ENCODE measurements at places on chromosomes 5 and 9.

- no peak for DNase-seq
These were observed 108.6 kb upstream of the CDKN2B start for GRCh38 chr9:22117511-22118384.

DNA sequence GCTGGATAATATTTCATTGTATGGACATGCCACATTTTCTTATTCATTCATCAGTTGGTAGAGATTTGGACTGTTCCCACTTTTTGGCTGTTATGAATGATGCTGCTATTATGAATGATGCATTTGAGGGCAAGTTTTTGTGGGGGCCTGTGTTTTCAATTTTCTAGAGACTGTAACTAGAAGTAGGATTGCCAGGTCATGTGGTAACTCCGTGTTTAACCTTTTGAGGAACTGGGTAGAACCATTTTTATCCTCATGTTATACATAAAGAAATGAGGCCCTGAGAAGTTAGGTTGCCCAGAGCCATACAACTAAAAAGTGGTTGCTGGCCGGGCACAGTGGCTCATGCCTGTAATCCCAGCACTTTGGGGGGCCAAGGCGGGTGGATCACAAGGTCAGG is 22.4 kb upstream of the STRBP start:
- no peak for DNase-seq

DNA sequence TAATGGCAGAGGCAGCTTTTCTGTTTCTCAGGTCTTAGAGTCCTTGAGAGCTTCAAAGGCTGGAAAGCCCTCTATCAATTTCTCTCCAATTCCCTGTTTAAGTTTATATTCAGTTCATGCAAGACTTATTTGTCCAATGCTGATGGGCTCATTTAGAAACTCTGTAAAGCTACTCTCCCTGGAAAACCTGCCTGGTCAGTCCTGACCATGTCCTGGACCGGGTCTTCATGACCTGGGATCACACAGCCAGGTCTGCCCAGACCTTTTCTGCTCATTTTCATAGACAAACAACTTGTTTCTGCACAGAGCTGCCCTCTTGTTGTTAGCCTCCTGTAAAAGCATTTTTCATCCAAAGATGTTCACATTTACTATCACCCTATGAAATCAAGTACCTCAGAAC is 85.4 kb upstream of the TBCA start:
- DNase-seq = no peak

GRCh38 chr5:104913841-104914281 is 1351.3 kb upstream of the NUDT12 start:
- DNase-seq = no peak

GRCh38 chr9:8364026-8364752 is 564.6 kb upstream of the DMAC1 start:
- DNase-seq = no peak

- DNase-seq = peak; percentile 14
These were observed 567 bp upstream of the SPIN1 start for GRCh38 chr9:88387552-88388202.

DNA sequence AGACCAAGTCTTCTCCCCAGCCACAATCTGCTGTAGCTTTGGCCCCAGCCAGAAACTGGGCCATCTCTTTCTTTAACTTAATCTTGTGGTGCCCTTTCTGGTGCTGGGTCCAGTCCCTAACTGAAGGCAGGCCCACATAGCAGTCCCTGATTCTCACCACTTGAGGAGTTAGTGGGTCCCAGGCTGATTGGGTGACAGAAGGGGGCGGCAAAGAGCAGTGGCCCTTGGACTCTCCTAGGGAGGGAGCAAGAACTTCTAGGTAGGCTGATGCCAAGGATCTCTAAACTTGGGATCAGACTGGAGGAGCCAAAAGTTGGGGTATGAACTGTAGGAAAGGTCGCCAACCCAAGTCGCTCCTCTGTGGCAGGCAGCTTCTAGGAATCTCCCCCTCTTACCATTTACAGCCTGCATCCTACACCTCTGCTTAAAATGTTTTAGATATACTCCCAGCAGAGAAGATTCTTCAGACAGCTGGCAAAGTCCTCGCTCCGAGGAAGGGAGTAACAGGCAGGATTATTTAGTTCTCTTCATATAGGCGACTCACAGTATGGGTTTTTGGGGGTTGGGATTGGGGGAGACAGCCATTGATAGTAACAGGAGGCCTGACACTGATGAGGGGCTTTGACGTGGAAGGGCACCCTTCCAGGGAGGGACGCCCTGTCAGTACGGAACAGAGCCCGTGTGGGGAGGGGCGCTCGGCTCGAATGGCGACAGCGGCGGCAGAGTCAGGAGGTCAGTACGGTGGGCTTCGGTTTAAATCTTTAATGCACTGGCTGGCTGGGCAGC is 2.0 kb upstream of the CCL27 start:
- peak; percentile 59 for DNase-seq

DNA sequence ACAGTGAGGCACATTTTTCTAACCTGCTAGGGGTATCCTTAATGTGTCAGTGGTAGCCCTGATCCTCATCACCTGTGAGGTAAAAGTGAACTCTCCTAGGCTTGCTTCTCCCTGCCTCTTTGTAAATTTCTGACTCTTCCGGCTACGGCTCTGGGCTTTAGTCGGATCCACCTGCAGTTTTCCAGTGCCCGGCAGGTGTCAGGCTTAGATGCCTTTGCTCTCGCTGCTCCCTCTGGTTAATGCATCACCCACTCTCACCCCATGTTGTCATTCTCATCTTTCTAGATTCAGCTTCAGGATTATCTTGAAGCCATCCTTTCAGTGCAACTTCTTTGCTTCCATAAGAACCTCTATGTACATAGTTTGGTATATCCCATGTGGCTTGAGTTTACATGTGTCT is 3.6 kb downstream of the CEP78 start:
- DNase-seq = no peak

DNA sequence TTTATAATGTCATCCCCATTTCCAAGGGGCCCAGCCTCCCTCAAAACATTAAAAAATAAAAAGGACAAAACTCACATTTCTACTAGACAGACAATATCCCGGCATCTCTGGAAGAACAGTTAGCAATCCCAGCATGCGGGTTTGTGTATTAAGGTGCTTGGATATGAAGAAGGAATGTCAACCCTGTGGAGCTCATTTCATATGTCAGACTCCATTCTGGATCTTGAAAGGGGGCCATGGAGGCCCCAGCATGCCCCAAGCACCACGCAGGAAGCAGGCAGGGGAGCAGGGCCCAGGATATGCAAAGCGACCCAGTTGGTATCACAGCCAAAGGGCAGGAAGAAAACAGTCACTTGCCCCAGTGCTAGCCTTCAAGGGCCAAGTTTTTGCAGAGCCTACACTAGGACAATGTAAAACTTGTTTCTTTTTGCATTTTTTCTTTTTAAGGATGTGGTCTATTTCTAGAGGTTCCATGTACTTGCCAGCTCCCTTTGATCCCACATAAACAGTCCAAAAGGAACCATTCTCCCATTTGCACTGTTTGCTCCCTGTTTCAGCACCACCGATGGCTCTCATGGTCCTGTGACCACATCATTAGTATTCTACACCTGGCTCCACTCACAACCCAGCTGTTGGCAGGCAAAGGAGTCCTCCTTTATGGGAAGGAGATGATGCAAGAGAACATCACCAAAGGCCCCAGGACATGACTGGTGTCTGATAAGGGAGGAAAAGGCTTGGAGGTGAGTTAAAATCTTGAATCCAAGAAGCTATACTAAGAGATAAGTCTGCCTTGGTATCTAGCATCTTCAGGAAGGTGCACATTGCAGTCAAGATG is 58.3 kb downstream of the FGF1 start:
- no peak for DNase-seq

DNA sequence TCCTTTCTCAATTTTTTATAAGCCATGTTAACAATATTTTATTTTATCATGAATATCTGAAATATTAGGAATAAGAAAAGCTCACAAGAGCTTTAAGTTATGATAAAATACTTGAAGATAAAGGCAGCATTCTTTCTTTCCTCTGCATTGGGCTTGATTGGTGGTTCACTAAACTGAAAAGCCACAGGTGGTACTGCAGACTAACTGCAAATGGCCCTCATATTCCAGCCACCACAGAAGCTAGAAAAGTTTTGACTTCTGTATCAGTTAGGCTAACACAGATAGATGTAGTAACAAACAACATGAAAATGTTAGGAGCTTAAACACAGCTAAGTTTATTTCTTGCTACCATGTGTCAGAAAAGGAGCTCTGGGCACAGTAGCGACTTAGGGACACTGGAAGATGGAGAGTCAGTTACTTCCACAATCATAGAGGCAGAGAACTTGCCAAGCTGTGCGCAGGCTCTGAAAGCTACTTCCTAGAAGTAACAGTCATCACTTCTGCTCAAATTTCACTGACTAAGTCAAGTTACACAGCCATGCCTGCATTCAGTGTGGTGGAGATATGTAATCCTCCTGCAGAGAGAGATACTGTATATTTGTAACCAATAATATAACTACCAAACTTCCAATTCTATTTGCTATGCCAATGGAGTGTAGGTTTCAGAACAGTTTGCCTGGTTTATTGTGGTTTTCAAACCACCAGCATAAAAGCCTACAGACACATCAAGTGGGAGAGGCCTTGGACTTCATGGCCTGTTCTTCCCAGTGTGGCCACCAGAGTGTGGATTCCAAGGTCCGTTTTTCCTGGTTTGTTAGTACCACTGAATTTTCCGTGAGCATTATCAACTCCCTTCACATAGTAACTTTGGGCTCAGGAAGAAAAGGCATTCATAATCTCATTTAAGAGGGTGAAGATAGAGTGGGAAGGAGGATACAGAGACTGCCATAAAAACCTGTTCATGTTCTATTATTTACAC is 268.3 kb downstream of the PJA2 start:
- no peak for DNase-seq

DNA sequence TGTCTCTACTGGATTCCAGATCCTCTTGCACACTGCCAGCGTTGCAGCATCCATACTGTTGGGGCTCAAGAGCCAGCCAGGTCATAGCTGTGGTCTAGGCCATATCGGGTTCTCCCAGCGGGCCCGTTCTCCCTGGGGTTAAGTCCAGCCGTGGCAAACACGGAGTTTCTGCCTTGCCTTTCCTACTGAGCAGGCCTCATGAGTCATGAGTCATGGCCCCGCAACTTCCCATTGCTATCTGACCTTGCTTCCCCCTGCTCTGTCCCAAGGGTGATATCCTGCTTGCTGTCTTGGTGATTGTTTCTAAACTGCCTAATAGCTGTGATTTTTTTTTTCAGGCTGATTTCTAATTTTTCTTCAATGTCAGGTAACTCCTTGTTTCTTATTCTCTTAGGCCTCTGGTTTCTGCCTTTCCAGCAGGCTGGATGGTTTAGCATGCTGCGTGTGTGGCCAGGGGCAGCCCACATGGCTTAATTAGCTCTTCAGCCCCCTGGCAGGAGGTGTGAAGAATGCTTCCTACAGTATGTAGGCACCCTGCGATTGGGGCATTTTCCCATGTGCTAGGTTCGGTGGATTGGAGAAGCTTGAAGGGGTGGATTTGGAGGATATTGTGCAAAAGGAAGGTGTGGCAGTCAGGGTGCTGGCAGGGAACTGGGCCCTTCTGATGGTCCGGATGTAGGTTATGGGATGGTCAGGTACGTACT is 18.7 kb downstream of the DAPK1 start:
- DNase-seq = no peak

- DNase-seq = no peak
These were observed 35.6 kb downstream of the TLR4 start for GRCh38 chr9:117739624-117740347.

DNA sequence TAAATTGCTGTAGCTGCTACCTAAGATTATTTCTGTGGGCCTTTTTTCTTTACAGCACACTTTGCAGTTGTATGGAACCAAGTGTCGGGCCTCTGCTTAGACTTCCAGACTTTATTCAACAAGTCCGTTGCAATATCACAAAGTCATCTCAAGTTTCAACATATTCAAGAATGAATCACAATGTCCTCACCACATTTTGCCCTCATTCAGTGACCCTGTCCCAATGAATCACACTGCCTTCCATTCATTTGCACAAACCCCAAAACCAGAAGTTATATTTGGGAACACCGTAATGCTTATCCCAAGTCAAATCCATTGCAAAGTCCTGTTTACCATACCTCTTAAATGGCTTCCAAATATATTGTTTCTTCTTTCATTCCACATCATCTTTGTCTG is 439.6 kb downstream of the CSNK1G3 start:
- DNase-seq = no peak

- DNase-seq = no peak
These were observed 289.0 kb downstream of the NR3C1 start for GRCh38 chr5:143114481-143114880.

DNA sequence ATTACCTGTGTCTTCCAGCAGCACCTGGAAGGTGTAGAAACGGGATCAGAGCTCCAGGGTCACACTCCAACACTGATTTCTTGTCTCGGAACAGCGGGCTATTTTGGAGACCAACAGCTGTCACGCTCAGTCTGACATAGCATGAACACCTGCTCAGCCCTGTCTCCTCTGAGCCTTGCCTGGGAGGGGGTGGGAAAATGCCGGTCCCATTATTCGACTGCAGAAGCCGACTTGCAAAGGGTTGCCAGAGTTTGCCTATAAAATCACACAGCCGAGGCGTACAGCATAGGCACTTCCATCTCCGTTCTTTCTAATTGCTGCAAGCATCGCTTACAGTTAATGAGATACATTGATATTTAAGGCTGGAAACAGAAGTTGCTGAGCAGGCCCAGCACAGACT is 300.8 kb upstream of the MSX2 start:
- no peak for DNase-seq

GRCh38 chr5:11319836-11320580 is 559.0 kb upstream of the DAP start:
- no peak for DNase-seq

GRCh38 chr9:80501635-80502034 is 929.9 kb downstream of the TLE4 start:
- DNase-seq = no peak

DNA sequence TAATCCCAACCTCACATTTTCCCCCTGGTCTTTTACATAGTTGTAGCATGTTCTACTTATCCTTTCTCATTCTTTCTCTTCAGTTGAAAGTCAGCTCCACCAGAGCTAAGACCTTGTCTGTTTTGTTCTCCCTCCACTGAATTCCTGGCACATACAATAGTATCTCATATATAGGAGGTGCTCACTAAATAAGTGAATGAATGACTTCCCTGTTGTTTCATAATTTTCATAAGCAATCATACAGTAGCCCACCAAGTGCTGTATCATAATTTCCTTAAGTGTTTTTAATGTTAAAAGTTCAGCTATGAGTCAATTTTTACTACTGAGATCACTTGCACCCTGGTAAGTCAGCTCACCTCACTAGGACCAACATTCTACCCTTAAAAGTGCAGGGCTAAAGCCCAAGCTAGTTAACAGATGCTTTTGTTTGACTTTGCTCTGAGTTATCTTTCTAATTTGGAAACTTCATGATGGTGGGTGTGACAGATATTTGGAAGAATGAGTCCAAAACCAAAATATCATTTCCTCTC is 27.6 kb downstream of the TMEM245 start:
- no peak for DNase-seq

All from activated CD4-positive, alpha-beta T cell treated with anti-CD3 and anti-CD28 coated beads for 1 hour (primary cell).